ENCODE measurements at places on chromosomes 6 and 20. TPM values are rescaled to one million over a fixed set of nuclear protein-coding genes. Genes with fewer than 3 reads are reported as not detected.

DNA sequence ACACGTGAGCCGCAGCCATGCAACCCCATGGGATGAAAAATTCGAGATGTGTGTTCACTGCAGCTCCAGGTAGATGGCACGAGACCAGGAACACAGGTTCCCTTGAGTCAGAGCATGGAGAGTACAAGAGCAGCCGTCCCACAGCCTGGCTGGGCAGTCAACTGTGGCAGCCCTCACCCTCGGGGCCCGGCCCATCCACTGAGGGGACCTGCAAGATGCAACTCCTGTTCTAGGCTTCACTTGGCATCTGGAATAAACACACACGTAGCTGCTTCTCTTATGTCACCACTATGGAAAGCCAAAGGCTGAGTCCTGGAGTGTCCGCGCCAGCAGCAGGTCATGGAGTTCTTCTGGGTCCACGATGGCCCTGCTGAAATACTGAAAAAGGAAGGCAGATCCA lies 77.0 kb downstream of the WDR27 start:
- DNase-seq: no peak

- DNase-seq: no peak
Observed at GRCh38 chr6:3133515-3133914, 15.0 kb downstream of the BPHL start.

GRCh38 chr6:37225350-37226169 lies 32.0 kb upstream of the TBC1D22B start:
- no peak for DNase-seq

ENPP1 gene
- total RNA-seq: 0.33 TPM

DNA sequence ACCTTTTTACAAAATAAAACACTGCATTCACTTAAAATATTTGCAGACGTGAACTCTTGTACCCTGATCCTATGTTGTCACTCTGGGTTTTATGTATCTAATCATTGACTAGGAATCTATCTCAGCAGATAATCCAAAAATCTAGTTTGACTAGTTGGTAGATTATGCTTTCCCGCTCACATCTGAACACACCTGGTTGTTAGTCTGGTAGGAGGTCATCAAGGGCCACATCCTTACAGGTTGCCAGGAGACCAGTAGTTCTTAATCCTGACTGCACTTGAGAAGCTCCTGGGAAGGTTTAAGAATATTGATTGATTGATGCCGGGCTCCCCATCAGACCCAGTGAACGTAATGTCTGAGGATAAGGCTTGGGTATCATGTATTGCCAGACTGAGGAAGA lies 104.4 kb downstream of the MTHFD1L start:
- no peak for DNase-seq

DNA sequence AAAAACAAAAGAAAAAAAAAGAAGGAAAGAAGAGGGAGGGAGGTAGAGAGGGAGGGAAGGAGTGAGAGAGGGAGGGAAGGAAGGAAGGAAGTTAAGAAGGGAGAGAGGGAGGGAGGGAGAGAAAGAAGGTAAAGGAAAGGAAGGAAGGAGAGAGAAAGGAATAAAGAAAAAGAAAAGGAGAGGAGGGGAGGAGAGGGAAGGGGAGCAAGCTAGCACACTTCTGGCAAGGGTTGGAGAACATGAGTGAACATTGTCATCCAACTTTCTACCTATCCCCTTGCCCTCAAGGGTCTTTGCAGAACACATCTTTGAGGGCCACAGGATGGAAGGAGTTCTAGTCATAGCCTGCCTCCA lies 34.1 kb upstream of the IL17A start:
- no peak for DNase-seq

TAGAP gene
- total RNA-seq: 0.08 TPM

Data from HT-29 (cell line).